Activated T-helper 2 cell treated with anti-CD3 and anti-CD28 coated beads, Interferon-gamma antibody, Interleukin-2, Interleukin-4, amounts not matched to agents 10 μg/mL and 5 μg/mL and 100 μg/mL, durations not matched to agents 14 hours and 24 hours and 36 hours (primary cell): ENCODE measurements at places on chromosomes 16 and 17.
A peak's percentile ranks its signal among the peaks of the same experiment; 100 is the strongest.

DNA sequence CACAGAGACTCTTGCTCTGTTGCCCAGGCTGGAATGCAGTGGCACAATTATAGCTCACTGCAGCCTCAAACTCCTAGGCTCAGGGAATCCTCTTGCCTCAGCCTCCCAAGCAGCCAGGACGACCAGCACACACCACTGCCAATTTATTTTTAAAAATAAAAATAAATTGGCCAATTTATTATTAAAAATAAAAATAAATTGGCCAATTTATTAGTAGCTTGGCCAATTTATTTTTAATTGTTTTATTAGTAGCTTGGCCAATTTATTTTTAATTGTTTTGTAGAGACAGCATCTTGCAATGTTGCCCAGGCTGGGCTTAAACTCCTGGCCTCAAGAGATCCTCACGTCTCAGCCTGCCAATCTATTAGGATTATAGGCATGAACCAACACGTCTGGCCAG, 184.3 kb downstream of the FTO start:
- no peak for DNase-seq

DNA sequence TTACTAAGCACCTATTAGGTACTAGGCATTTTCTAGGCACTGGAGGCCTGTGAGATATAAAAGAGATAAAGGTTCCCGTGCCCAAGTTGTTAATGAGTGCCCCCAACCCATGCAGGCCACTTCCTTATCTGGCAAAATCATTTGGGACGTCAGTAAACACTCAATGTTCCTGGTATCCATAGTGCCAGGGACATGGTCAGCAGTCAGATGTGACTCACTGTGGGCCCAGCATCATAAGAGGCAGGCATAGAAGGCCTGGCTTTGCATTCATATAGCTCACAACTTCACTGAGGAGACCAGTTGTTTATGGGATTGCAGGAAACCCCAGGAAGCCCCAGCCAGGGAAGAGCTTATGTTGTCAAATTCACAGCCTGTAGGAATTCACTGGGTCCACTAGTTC, 81.1 kb downstream of the MRC2 start:
- no peak for DNase-seq

DNA sequence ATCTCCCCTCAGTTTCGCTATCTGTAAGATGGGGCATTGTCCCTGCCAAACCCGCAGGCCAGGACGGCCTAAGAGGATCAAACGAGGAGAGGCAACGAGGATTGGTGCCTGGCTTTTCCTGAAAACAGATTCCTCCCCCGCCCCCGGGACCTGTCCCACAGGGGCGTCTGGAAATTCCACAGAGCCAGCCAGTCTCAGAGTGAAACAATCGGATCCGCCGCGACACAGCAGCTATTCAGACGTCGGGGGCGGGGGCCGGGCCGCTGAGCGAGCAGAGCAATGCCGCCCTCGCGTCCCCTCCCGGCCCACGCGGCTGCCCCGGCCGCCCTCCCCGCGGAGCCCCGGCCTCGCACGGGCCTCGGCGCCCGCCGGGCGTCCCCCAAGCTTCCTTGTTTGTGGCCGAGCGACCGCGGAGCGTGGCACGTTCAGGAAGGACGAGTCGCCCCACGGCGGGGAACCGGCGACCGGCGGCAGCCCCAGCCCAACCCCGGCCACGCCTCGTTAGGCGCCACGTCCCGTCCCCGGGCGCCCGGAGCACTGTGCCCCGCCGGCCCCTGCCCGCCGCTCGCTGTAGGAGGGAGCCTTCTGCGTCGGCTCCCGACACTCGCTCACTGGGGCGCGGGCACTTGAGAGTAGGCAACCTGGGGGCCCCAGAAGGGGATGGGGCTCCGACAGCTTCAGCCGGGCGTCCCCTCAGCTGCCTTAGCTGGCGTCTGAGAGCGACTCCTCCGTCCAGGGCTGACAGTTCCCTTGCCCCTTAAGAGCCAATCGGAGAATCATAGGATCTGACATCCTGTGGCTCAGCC, 29.6 kb upstream of the PHOSPHO1 start:
- peak; percentile 24 for DNase-seq

- DNase-seq: no peak
Observed at GRCh38 chr17:17142556-17142955, 63.6 kb downstream of the PLD6 start.

DNA sequence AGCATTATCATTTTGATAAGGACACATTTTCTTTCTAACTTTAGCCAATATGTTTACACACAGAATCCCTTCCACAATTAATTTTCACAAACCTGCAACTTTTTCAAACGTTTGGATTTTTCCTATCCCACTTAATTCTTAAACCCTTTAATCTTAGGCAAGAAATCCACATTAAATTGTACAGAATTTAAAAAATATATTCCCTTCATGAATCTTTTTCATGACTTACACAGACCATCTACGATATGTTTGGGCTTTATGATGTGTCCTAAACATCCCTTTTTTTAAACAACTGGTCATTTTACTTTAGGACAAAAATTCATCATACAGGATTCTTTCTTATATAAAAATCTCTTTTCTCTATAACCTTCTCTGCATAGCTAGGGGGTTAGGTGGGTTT, 241.5 kb upstream of the CNTNAP4 start:
- no peak for DNase-seq

- no peak for DNase-seq
Observed at GRCh38 chr17:41676058-41676419, 12.6 kb upstream of the EIF1 start.

DNA sequence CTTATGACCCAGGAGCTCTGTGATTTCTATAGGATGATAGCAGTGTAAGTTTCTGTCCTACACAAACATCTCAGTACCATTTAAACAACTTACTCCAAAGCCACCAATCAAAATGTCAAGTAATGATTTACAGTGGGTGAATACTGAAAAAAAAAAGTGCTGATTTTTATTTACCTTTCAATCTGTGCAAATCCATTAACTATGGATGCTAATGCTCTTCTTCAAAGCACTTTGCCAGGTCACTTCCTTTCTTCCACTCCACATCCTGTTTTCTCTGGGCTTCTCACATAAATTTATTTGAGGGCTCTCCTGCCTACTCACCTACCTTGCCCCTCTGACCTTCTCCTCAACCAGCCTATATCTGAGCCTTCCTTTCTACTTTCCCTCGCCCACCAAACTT, 101.6 kb downstream of the SKAP1 start:
- DNase-seq: no peak

GRCh38 chr16:46911038-46911437, 26.9 kb downstream of the GPT2 start:
- no peak for DNase-seq

GRCh38 chr16:89473791-89474414, 16.5 kb downstream of the ANKRD11 start:
- no peak for DNase-seq

DNA sequence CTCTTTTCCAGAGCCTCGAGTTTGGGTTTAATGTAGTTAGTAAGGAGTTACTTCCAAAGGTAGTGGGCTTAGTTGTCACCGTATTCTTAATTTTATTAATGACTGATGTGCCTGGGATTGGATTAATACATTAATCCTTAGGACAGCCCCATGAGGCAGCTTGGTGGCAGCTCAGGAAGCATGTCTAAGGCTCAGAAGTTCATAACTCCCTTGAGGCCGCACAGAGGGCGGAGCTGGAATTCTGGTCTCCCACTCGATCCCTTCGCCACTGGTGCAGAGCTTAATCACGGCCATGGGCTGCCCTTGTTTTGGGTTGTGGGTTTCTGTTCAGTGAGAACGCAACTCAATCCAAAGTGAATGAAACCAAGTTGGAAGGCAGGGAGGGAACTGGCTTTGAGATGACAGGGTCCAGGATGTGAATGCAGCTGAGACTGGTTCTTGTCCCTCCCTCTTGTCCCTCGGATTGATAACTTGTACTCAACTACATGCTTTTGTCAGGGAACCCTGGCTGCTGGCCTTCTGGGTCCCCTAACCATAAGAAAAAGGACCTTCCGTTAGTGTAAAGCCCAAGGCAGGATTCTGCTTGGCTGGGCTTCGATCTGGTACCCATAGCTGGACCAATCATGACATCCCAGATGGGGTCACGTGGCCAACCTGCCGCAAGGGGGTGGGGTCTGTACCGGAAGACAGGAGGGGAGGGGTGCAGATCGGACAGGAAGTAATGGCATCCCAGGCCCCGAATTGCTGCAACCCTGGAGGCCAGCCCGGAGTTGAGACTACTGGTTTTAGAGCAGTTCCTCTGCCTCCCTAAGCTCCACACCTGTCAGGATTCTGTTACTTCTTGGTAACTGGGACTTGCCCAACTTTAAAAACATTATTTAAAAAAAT, 45.4 kb downstream of the SNX20 start:
- DNase-seq: no peak

DNA sequence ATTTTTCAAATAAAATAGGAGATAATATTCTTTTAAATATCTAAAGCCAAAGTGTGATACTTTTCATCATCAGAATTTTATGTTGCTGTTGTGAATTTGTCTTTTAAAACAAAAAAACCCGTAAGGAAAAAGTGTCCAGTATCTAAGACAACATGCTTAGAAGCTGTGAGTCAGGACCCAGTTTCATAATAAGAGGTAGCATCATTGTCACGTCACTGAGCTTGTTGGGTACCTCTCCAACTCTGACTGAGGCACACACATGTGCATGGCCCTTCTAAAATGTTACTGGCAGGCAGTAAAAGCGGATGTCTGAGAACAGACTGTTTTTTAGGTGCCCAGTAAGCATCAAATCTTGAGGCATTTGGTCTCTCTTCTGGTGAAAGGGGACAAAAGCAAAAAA, 2.5 kb downstream of the CIAPIN1 start:
- DNase-seq: no peak

- no peak for DNase-seq
Observed at GRCh38 chr16:72202014-72202413, 30.1 kb upstream of the PMFBP1 start.

GRCh38 chr16:22008215-22009059, 526 bp downstream of the MOSMO start:
- no peak for DNase-seq

DNA sequence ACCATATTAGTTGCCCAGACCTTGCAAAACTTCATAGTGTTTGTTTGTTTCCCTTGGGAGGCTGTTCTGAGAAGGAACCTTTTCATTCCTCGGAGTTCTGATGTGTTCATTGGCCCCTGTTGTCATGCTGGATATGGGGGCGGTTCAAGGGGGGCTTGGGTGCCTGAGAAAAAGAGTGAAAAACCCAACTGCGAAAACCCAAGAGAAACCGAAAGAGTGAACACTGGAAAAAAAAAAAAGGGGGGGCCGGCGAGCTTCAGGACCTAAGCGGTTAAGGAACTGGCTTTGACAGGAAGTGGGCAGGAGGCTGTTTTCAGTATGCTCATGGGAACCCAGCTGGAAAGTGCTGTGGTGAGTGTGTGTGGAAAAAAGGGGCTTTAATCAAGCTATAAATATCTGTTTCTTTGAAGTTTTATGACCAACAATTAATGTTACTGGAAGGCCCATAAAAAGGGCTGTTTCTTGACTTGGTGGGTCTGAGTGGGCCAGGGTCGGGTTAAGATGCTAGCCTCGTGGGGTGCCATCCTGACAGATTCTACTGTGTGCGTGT, 510.7 kb downstream of the MAF start:
- peak; percentile 69 for DNase-seq

DNA sequence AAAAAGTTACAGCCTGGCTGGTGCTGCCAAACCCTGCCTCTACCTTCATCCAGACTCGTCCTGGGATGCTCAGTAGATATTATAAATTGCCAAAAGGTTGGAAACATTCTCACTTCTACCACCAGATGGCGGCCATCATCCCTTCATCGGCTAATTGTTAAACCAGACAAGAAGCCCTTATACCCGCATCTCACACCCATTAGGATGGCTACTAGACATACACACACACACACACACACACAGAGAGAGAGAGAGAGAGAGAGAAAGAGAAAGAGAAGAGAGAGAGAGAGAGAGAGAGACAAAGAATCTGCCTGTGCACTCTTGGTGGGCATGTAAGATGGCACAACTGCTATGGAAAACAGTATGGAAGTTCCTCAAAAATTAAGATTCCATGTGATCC, 15.0 kb upstream of the SCIMP start:
- DNase-seq: peak; percentile 49

DNA sequence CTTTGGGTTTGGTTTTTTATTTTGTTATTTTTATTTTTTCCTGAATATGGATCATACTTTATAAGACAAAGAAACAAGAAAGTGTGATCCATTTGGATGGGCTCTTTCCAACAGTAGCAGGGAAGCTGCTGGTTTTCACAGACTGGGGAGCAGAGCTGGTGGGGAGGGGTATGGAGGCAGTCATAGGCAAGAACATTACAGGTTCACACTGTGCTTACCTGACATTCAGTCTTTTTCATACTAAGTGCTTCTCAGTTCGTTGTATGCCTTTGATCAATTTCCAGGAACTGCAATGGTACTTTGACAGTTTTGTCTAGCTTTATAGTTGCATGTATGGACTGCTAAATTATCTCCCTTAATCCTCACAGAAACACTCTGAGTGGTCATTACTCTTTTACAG, 27.7 kb downstream of the BEAN1 start:
- no peak for DNase-seq

- no peak for DNase-seq
Observed at GRCh38 chr17:74775409-74776043, 619 bp downstream of the NAT9 start.

DNA sequence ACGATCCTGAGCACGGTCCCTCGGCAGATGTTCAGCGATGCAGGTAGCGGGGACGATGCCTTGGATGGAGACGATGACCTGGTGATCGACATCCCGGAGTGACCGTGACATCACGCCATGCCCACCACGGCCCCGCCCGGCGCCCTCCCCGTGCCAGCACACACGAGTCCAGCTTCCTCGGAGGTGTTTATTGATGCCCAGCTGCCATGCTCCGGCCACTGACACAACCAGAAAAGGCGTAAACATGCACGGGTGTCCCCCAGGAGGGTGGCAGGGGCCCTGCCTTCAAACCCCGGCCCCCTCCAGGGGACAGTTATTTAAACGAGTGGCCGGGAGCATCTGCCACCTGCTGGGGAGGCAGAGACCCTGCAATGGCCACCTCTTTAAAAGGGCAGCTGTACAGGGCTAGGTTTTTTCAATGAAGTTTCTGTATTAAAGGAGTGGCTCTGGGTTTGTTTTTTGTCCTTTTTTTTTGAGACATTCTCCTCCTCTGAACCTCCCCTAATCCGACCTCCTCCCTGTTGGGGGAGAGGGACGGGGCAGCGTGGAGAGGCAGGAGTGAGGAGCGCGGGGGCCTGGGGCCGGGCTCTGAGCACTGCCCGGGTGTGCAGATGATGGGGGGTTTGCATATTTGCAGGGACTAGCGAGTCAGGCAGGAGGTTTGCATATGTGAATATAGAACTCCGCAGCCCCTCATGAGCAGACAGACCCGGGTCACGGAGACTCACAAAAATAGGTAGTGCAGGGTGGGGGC, 5.3 kb downstream of the DOC2A start:
- no peak for DNase-seq

DNA sequence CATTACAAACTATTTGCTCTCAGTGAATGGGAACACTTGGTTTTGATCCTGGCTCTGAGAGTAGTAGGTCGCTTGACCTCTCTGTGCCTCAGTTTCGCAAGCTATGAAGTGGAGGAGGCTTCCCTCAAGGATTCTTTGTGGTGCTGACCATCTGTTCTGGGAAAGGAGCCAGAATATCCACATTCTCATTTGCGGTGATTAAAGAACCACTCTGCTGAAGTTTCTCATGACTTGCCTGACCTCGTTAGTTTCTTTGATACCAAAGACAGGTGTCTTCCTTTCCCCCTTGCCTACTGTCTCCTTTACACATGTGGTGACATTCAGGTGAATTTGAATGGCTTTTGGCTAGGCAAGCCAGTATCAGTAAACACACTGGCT, 116.0 kb downstream of the SNX29 start:
- no peak for DNase-seq
